ENCODE measurements at places on chromosomes 7 and 10.
A peak's percentile ranks its signal among the peaks of the same experiment; 100 is the strongest.

GRCh38 chr7:106964466-106964865 lies 80.0 kb upstream of the PRKAR2B start:
- H3K27ac ChIP-seq, result no peak overlapping the region
- no peak overlapping the region for H3K4me3 ChIP-seq
- no peaks in the 10 kb centered on the region for H3K36me3 ChIP-seq
- H3K4me1 ChIP-seq, result no peaks in the 10 kb centered on the region
- H3K27me3 ChIP-seq, result peaks cover 2% of the 10 kb centered on the region
- DNase-seq, result no peak

GRCh38 chr7:7869036-7869435 lies 99.6 kb upstream of the GLCCI1 start:
- H3K36me3 ChIP-seq, result peaks cover 6% of the 10 kb centered on the region
- H3K4me1 ChIP-seq, result no peaks in the 10 kb centered on the region
- DNase-seq, result no peak

DNA sequence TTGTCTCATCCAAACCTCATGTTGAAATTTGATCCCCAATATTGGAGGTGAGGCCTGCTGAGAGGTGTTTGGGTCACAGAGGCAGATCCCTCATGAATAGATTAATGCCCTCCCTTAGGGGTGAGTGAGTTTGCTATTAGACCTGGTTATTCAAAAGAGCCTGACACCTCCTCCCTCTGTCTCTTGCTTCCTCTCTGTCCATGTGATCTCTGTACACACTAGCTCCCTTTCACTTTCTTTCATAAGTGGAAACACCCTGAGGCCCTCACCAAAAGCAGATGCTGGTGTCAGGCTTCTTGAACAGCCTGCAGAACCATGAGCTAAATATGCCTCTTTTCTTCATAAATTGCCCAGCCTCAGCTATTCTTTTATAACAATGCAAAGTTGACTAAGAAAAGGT lies 447.1 kb downstream of the MDFIC start:
- no peaks in the 10 kb centered on the region for H3K36me3 ChIP-seq
- no peak for DNase-seq
- H3K27ac ChIP-seq, result no peak overlapping the region
- no peaks in the 10 kb centered on the region for H3K27me3 ChIP-seq

GRCh38 chr10:96548589-96548988 lies 34.9 kb upstream of the TLL2 start:
- H3K4me3 ChIP-seq, result no peak overlapping the region
- H3K36me3 ChIP-seq, result peaks cover 44% of the 10 kb centered on the region
- no peak for DNase-seq

DNA sequence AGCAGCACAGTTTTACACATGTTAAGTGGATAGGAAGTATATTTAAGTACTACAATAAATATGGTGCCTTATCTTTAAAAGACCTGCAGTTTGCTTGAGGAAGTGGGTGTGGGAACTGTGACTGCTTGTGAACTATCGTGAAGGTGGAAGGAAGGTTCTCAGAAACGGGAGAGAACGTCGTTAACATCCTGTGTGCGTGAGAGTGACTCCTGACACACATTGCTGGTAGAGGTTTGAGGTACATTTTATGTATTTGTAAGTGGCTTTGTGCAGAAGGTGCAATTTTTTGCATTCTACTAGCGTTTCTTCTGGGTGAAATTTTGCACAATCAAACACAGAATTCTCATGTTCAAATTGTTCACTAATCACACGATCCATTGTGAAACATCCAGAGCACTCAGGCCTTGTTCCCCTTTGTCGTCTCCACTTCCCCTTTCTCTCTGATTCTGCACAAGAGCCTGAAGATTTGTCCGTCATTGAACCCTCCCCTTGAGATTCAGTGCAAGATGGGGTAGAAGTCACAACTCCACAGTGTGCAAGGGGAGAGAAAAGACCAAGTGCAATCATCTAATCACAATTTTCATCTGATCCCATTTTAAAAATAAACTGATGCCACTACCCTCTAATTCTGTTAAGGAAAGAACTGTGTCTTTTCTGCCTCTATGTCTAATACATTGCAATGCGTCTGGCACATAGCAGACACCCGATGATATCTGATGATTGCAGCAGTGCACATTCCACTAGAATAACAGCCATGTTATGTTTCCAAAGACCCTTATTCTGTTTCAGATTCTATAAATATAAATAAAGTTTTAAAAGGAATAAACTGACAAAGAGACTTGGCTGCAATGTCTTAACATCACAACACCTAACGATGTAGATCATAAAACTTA lies 279.9 kb downstream of the NEBL start:
- H3K4me1 ChIP-seq, result no peaks in the 10 kb centered on the region
- no peaks in the 10 kb centered on the region for H3K36me3 ChIP-seq
- no peak overlapping the region for H3K27ac ChIP-seq
- no peaks in the 10 kb centered on the region for H3K27me3 ChIP-seq
- no peak overlapping the region for H3K4me3 ChIP-seq

GRCh38 chr10:59311025-59311424 lies 51.3 kb downstream of the FAM13C start:
- H3K36me3 ChIP-seq, result no peaks in the 10 kb centered on the region
- H3K27ac ChIP-seq, result no peak overlapping the region
- no peaks in the 10 kb centered on the region for H3K27me3 ChIP-seq
- no peaks in the 10 kb centered on the region for H3K4me1 ChIP-seq
- DNase-seq, result no peak
- H3K4me3 ChIP-seq, result no peak overlapping the region

GRCh38 chr10:79142064-79142491 lies 73.3 kb downstream of the ZMIZ1 start:
- no peak overlapping the region for H3K4me3 ChIP-seq
- H3K4me1 ChIP-seq, result peaks cover 39% of the 10 kb centered on the region
- no peaks in the 10 kb centered on the region for H3K27me3 ChIP-seq

- no peak for DNase-seq
- H3K4me1 ChIP-seq, result no peaks in the 10 kb centered on the region
- H3K4me3 ChIP-seq, result no peak overlapping the region
- H3K27ac ChIP-seq, result no peak overlapping the region
Observed at GRCh38 chr7:79096361-79096805, 357.1 kb downstream of the MAGI2 start.

DNA sequence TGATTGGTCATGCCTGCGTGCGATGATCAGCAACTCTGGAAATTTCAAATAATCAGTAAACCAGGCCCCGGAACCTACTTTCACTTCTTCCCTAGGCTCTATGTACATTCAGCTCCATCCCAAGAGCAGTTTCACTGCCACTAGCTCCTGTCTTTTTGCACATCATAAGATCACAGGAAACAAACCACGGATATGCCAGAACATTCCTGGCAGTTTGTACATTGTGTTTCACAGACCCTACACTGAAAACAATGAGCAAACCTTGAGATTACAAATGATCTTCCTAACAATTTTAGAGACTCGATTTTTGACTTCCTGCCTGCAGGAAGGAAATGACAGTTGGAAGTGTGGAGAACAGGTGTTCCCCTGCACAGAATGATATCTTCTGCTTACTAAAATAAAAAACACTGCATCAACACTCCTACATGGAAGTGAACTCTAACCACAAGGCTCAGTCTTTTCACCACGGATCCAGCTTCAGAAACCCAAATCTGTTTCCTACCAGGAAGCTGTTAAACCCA lies 7.6 kb upstream of the TMEM236 start:
- H3K4me1 ChIP-seq, result peaks cover 6% of the 10 kb centered on the region
- no peak for DNase-seq
- H3K27me3 ChIP-seq, result no peaks in the 10 kb centered on the region

- peaks cover 1% of the 10 kb centered on the region for H3K27me3 ChIP-seq
- H3K4me3 ChIP-seq, result no peak overlapping the region
- H3K27ac ChIP-seq, result no peak overlapping the region
- H3K36me3 ChIP-seq, result no peaks in the 10 kb centered on the region
- no peaks in the 10 kb centered on the region for H3K4me1 ChIP-seq
- no peak for DNase-seq
Observed at GRCh38 chr7:51346126-51346525, 29.5 kb upstream of the COBL start.

DNA sequence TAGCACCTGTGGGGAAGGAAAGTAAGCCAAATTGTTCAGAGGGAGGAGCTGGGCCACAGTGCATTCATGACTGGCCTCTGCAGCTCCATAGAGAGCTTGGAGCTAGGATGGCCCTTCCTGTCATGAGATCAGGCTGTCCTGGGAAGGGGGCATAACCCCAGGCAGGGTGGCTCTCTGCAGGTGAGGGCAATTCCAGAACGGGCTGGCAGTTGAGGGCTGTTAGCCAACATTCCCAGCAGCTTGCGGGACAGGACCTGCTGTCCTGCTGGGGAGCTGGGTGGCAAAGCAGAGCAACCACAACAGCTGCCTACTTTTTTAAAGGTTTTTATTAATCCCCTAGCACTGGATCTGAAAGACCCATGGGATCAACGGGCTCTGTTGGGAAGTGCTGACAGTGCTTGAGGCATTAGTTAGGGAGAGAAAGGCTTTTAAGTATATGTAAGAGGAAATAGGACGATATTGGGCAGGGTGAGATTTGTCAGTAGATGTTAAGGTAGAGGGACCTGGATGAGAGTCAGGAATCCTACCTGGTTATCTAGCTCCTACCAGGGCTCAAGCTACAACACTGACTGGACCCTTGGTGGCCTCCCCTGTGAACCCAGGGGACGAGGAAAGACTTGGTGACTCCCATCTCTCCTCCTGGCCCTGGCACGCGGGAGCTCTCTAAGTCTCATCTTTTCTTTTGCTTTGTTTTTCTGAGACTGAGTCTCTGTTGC lies 77.8 kb downstream of the NAMPT start:
- peaks cover 26% of the 10 kb centered on the region for H3K27me3 ChIP-seq
- H3K36me3 ChIP-seq, result peaks cover 8% of the 10 kb centered on the region
- H3K4me3 ChIP-seq, result no peak overlapping the region
- no peak for DNase-seq
- H3K27ac ChIP-seq, result no peak overlapping the region

- H3K4me3 ChIP-seq, result no peak overlapping the region
- H3K27me3 ChIP-seq, result no peaks in the 10 kb centered on the region
- no peaks in the 10 kb centered on the region for H3K4me1 ChIP-seq
- no peak overlapping the region for H3K27ac ChIP-seq
- DNase-seq, result no peak
Observed at GRCh38 chr10:129416956-129417765, 49.9 kb upstream of the MGMT start.

DNA sequence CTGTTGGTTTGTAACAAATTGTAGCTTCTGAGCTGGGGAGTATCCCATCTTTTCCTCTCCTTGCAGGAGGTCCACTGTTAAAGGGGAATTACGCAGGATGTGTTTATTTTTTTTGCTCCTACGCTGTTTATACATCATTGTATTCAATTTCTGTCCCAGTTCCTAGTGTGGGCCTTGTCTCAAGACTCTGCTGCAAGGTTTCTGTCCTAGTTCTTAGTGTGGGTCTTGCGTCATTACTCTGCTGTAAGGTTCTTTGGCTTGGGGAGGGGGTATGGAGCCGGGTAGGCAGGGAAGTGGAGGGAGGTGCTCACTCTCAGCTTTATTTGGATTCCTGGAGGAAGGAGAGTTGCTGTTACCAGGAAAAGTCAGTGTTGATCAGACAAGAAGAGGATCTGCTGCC lies 64.0 kb upstream of the TRIM8 start:
- no peaks in the 10 kb centered on the region for H3K27me3 ChIP-seq
- peak overlapping the region; percentile 40 for H3K27ac ChIP-seq
- DNase-seq, result no peak
